ENCODE measurements at places on chromosomes 7 and 10. TPM values are rescaled to one million over a fixed set of nuclear protein-coding genes. Genes with fewer than 3 reads are reported as not detected.

DNA sequence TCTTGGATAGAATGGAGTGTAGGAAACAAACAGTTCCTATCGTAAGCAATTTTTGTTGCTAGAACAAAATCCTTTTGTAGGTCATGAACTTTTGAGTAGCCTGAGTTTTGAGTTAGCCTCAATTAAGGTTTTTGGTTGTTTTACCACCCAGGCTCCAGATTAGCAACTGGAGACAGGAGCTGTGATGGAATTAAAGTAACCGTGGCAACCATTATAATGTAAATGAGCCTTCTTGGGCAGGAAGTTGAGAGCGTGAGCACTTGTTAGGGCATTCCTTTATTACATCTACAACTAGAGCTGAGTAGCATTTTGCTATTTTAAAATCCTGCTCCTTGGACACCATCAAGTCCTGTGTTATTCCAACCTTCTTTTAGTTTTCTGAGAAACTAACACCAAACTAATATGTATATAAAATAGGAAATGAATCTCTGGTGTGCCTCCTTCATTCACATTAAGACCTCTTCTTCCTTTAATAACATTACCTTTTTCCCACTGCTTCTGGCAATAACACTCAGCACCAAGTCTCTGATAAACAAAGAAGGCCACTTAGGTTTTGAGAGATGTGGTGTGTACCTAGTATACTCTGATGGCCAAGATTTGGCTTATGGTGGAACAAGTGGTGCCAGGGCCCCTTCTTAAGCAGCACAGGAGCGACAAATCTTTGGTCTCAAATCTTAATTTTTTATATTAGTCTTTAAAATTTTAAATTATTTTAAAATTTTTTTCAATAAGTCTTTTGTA lies 34.0 kb downstream of the AHCYL2 start:
- no peak for DNase-seq

- no peak for DNase-seq
Observed at GRCh38 chr7:137682596-137682995, 164.2 kb downstream of the DGKI start.

ATOH7 gene
- total RNA-seq = not detected

AKR1C2 gene
- 53.5 TPM for total RNA-seq

All from transverse colon (tissue), 4 donors.